MG63 (cell line): ENCODE measurements at places on chromosomes 12 and 14. TPM values are rescaled to one million over a fixed set of nuclear protein-coding genes. Genes with fewer than 3 reads are reported as not detected.

Gene PRPF39
- 9.3 and 29.0 TPM in 2 replicates for total RNA-seq

Gene SOAT2
- total RNA-seq: not detected in 2 replicates

Gene SLCO1B1
- not detected in 2 replicates for total RNA-seq

Gene KRT6C
- not detected in 2 replicates for total RNA-seq

Gene FERMT2
- total RNA-seq: 67.7 and 87.8 TPM in 2 replicates

Gene CD4
- not detected in 2 replicates for total RNA-seq

Gene LRRK2
- 0.76 and 2.3 TPM in 2 replicates for total RNA-seq

DNA sequence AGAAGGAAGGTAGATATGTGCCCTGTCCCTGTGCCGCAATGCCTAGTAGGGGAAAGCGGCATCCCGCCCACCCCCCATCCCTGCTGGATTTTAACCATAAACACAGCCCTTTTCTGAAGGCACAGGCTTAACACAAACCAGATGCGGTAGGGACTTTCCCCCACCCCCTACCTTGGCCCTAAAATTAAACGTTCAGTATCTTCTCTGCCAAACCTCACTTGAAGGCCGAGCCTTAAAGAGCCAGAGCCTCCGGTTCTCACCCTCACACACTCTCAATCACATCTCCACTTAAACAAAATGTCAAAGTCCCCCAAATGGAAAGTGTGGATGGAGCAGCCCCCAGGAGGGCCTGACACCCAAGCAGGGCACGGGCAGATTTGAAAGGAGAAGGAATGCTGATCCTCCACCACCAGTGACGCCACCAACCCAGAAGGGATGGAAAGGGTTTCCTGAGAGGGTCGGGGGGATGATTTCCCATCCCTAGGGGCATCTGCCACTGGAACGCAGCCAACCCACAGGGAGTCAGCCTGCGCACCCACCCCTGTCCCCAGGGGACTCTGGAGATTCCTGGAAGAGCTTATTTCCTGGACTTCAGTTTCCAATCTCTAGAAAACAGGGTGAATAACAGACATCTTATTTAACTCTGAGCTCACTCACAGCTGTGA is 26.4 kb downstream of the ACTN1 start:
- peak; percentile 49 for DNase-seq

DNA sequence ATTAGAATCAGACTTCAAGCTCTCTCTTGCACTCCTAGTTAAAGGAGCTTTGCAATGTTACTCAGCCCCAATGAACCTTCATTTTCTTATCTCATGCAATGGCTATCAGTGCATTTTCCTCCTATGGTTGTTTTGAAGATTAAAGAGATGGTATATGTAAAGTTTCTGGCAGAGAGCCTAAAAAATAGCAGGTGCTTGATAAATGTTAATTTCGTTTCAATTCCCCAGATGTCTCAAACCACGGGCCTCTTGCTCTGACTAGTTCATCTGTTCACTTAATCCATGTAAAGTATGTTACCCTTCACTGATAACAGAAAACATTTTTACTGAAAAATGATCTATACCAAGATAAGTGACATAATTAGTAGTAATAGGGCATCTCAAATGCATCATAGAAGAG is 735.4 kb upstream of the USP15 start:
- DNase-seq: no peak

DNA sequence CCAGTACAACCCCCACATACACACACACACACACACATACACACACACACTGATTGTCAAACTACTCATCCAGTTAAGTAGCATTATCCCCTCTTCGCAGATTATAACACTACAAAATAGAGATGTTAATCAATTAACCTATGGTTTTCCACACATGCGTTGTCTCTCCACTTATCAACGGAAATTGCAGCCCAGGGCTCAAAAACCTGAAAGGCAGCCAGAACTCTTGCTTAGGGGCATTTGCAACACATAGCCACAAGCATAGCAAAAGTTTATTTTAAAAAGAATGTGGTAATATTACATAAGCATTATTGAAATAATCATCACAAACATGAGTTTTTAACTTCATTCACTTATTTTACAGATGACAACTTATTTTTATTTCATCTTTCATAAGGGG is 265.8 kb downstream of the SLC16A7 start:
- no peak for DNase-seq

DNA sequence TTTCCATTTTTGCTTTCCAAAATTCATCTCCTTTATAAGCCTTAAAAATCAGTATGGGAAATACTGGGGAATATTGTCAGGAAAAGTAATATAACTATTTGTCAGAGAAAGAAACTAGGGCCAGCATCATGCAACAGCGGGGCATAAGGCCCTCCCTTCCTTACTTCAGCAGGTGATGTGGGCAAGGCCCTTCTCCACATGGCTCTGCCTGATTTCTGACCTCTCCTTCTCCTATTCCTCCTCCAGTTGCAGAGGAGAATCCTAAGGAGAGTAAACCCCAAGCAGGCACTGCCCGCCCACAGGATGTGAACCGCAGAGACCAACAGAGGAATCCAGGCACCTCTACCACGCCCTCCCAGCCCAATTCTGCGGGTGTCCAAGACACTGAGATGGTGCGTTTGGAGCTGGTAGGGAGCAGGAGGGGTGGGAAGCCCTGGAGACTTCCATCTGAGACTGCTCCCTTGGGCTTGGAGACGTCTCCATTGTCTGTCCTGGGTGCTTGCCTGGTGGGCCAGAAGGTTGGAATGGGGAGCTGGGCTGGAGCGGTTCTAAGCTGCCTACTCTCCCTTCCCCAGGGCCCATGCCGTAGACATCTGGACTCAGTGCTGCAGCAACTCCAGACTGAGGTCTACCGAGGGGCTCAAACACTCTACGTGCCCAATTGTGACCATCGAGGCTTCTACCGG is 2.7 kb upstream of the SOAT2 start:
- DNase-seq: no peak

- DNase-seq: no peak
These were observed 474.8 kb upstream of the TBX3 start for GRCh38 chr12:115158816-115159215.

- DNase-seq: peak; percentile 35
These were observed 30.2 kb downstream of the PEX5 start for GRCh38 chr12:7219599-7220243.

GRCh38 chr14:106790189-106791036 is 1264.0 kb downstream of the TMEM121 start:
- peak; percentile 48 for DNase-seq

GRCh38 chr12:27869567-27869966 is 89.5 kb upstream of the MANSC4 start:
- no peak for DNase-seq

DNA sequence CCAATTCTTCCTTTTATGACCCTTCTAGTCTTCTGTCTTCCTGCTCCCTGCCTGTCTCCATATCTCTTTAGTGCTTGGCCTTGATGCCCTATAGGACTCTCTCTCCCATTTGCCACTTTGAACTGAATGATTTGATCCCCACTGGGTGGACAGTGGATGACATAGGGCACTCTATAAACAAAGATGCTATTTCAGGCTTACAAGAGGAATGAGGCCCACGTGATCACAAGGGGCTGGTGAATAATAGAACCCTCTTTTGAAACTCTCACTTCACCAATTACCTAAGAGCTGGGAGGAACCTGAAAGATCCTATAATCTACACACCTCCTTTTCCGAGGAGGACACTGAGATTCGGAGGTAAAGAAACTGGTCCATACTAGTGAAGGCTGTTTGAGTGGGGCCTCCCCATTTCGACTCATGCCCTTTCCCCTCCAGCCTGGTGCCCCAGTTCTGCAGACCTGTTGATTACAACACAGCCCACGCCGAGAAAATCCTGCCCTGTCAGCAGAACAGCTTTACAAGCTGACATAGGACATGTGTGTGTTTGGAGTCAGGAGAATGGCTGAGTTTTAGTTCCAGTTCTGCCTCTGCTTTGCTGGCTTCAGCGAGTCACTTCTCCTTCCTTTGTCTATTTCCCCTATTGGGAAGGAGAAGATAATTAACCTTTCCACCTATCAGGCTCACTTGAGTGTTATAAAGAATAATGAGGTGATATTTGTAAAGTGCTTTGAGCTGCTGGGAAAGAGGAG is 400.3 kb downstream of the ZFP36L1 start:
- DNase-seq: no peak

DNA sequence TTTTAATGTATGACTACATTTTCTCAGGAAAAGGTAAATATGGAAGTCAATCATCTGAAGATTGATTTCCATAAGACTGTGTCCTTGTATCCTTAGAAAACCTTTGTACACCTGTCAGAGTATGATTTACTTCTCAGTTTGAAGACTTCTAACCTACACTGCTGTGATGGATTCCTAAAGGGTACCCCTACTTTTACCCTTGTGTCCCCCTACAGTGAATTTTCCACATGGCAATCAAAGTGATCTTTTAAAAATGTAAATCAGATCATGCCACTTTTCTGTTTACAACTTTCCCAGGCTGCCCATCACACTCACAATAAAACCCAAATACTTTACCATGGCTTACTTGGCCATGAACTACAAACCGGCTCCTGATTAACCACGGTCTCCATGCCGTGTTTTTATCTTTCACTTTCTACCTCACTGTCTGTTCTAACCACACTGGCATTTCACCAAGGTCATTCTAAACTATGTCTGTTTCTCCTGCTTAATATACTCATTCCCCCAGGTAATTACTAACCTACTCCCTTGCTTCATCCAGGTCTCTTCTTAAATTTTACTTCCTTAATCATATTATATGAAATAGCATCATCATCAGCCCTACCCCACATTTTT is 8.1 kb downstream of the DNAI7 start:
- no peak for DNase-seq

- no peak for DNase-seq
These were observed 68.3 kb downstream of the ALG10B start for GRCh38 chr12:38384816-38385378.

- DNase-seq: no peak
These were observed 2.6 kb upstream of the KRT71 start for GRCh38 chr12:52555577-52555976.

GRCh38 chr14:105269405-105269804 is 21.1 kb downstream of the BTBD6 start:
- DNase-seq: no peak

- DNase-seq: no peak
These were observed 1.3 kb downstream of the ZNF219 start for GRCh38 chr14:21096978-21097635.
